ENCODE measurements at places on chromosomes 12 and 14.

GRCh38 chr12:2842948-2843347, 8.1 kb upstream of the NRIP2 start:
- no peak for DNase-seq

- no peak for DNase-seq
Observed at GRCh38 chr14:64614805-64615391, 65.1 kb downstream of the PPP1R36 start.

DNA sequence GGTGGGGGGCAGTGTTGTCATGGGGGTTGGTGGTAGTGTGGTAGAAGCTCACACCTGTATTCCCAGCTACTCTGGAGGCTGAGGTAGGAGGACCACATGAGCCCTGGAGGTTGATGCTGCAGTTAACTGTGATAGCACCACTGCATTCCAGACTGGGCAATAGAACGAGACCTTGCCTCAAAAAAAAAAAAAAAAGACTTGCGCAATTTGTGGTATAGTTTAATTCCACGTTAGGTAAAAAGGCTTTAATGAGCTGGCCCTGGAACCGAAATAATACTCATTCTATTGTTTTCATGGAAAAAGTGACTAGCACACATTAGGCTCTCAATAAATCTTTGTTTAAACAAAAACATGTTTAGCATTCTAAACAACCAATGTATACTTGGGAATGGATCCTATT, 25.4 kb upstream of the NAP1L1 start:
- DNase-seq: no peak

DNA sequence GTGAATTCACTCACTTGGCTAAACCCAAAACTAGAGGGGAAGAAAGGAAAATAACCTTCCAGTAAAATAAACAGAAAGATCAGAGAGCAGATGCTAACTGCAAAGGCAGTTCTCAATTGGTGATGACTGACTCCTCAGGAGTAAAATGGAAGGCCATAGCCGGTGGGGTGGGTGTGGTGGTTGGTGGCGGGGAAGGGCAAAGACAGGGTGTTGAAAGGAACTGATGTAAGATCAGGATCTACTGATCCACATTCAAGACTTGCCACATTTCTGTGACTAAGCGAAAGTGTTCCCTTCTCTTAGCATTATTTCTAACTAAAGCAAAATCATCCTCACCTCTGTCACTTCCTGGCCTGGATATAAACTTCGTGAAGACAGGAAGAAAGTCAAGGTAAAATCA, 26.3 kb upstream of the TC2N start:
- no peak for DNase-seq

DNA sequence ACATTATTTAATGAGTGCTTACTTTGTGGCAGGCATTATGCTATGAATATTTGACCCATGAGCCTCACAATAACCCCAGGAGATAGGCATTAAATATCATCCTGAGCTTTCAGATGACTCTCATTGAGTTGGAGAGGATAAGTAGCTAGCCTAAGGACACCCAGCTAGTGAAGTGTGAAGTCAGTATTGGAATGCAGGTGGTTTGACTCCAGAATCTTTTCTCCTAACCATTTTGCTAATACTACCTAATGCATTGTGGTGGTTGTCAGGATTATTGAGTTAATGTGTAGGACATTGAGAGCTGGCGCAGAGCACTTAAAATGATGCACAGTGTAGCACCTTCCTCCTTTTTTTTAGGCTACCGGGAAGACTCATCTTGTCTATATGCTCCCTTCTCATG, 3.8 kb upstream of the CDKL1 start:
- no peak for DNase-seq
